ENCODE measurements at places on chromosomes 1 and 21.

- DNase-seq, result peak; percentile 10
Observed at GRCh38 chr1:228405200-228405978, 1.2 kb downstream of the TRIM11 start.

- DNase-seq, result peak; percentile 31
Observed at GRCh38 chr1:5999711-6000443, 7.7 kb upstream of the NPHP4 start.

DNA sequence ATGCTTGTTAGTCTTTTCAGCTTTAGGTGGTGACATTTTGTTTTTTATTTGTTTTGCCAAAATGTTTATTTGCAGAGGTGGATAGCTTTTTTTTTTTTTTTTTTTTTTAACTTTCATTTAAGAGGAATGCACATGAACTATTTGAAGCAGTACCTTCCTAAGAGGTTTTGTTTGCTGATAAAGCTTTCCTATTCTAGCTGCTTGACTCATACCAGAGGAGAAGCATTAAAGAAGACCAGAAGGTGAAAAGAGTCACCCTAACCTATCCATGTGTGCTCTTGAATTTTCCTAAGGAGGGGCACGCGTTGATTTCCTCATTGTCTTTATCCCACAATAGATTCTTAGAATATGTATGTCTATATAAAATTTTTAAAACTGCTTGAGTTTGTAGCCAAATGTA, 57.7 kb downstream of the PRDM2 start:
- DNase-seq, result no peak

GRCh38 chr21:40165773-40166070, 298.5 kb downstream of the PCP4 start:
- DNase-seq, result no peak

- peak; percentile 96 for DNase-seq
Observed at GRCh38 chr1:40948741-40949443, 30.6 kb upstream of the CTPS1 start.

DNA sequence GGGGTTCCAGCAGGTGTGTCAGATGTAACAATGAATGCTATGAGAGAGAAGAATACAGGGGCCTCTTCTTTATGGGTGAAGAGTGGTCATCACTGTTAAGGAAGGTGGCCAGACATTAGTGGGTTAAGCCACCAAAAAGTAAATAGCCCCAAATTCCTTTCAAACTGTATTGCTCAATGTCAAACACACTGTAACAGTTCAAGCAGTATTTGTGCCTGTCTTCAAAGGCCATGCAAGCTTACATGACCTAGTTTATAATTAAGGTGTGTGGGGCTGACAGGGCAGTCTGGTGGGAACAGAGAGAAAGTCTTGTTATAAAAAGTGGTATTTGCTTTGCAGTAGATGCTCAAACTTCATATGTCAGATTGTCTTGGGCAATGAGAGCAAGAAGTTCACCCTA, 18.5 kb downstream of the CHIT1 start:
- no peak for DNase-seq

- peak; percentile 28 for DNase-seq
Observed at GRCh38 chr1:54222711-54223110, 22.7 kb downstream of the MRPL37 start.

DNA sequence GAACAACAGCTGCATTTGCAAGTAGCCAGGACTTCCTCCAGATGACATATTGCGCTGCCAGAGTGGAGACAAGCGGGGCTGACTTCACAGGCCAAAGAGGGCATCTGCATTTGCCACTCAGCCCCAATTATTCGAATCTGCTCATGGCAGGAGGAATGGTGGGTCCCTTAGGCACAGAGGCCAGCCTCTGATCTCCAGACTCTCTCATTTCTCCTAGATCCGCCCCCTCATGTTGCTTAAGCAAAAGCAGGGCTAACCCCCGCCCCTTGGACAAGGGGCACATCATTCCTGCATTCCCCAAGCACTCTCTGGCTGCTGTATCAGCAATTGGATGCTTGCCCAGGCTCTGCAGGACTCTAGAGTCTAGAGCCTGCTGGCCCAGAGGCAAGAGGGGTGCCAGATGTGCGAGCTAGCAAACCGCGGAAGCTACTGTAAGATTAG, 262.4 kb downstream of the ST6GALNAC3 start:
- DNase-seq, result peak; percentile 91

GRCh38 chr1:19283891-19284290, 4.7 kb downstream of the AKR7A3 start:
- no peak for DNase-seq

- DNase-seq, result no peak
Observed at GRCh38 chr1:200454425-200454824, 44.6 kb upstream of the ZNF281 start.

GRCh38 chr1:107262467-107263286, 121.8 kb downstream of the NTNG1 start:
- no peak for DNase-seq

DNA sequence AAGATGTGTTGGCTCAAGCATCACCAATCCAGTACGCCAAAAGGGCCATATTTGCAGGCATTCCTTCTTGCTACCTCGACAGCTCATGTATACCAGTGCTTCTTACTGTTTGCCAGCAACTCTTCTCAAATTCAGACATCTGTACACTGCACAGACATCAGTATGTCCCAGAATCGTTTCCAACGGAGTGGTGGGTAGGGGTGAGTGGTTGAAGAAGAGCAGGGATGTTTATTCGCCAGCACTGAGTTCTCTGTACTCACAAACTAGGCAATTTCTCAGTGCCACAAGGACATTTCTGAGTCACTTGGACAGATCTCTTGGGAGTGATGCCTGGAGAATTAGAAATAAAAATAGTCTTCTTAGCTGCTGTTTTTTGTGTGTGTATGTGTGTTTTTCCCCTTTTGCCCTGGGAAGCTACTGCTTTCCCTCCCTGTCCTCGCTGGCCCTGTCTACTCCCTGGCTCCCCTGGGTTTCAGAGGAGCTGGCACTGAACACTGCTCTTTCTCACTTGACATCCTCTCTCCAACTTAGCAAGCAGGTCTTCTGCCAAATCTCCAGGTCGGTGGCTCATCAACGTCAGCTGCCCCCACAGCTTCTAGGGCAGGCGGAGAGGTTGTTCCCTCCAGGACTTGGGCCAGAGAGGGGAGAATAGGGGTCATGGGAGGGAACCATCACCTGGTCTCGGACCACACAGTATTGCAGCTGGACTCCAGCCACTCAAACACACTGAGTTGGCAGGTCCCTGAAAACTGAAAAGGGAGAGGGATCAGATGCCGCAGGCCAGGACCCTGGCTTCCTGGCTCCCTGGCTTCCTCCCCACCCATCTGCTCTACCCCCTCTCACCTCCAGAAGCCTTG, 90.5 kb downstream of the NMNAT2 start:
- DNase-seq, result no peak

DNA sequence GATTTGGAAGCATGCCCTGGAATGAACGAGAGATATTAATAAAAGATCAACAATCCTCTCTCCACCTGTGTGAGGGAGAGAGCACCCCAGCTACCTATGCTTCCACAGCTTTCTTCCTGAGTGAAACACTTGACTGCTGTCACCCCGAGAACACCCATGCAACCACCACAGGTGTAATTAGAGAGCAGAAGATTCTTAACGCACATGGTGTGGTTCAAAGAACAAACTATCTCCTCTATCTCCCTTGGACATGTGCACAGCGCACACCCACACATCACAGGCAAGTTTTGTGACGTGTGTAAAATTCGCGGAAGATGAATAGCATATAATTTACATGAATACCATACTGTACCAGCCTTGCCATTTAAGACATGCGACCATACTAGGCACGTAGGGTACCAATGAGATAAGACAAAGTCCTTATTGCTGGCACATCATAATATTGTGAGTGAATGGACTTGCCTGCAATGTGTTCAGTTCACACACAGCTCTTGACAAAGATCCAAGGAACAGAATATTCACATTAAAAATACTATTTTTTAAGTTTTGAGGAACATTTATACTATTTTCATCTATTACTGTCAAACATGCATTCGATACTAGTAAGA, 11.6 kb downstream of the ERRFI1 start:
- DNase-seq, result no peak

- DNase-seq, result no peak
Observed at GRCh38 chr1:97046765-97047420, 325.3 kb downstream of the PTBP2 start.

GRCh38 chr1:57832612-57833011, 408.8 kb upstream of the DAB1 start:
- no peak for DNase-seq

DNA sequence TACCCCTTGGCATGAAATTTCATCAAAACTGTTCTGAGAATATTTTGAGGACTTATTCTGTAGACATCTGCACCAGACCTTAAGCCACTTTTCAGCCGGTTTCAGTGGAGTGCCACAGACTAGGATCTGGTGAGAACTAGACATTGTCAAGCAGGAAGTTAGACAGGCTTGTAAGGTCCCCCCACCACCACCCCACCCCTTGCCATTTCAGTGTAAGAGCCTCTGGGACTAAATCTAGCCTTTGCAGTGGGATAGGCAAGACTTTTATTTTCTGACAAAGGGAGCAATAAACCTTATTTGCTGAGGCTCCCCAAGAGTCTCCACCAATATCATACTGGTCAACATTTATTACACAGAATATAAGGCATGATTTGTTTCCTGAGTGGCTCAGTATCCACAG, 77.9 kb upstream of the EXO1 start:
- no peak for DNase-seq

GRCh38 chr1:42259739-42260064, 75.3 kb downstream of the FOXJ3 start:
- no peak for DNase-seq

DNA sequence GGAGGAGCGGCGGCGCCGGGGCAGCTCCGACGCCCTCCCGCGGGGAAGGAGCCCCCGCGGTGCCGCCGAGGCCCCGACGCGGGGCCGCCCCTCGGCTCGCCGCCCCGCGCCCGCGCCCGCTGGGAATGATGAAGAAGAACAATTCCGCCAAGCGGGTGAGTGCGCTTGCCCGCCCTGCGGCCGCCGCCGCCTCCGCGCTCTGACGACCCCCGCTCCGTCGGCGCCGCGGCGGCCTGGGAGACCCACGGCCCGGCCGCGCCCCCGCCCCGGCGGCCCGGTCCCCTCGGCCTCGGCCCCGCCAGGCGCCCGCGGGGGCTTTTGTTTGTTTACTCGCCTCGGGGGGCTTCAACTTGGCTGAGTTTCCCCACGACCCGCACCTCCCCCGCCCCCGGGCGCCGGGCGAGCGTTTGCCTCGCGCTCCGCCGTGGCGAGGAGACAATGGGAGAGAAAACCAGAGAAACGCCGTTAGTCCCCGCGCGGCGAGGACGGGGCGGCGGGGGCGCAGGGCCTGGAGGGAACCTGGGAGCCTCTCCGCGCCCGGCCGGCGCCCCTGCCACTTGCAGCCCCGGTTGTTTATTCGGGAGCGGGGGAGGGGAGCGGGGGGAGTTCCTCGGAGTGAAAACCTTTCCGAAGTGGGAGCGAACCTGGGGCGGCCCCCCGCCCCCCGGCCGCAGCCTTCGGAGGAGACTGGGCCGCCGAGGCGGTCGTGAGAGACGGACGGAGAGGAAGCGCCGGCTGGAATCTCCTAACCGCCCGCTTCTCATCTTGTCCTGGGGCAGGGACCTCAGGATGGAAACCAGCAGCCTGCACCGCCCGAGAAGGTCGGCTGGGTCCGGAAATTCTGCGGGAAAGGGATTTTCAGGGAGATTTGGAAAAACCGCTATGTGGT, 661 bp downstream of the PLEKHO1 start:
- DNase-seq, result no peak

DNA sequence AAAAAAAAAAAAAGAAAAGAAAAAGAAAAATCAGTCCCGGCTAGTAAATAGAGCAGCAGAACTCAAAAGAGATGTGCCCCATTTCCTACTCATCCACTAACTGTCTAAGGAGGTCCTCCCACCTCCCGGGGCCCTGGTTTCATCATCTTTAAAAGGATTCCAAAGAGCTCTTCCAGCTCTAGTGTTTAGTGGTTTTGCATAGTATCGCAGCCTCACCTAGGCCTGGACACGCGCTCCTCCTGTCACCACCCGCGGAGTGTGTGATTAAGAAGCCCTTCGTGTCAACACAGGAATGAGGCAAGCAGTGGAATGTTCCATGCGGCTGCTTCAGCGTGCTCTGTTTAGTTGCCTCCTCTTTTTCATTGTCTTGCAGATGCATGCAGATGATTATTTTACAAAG, 49.0 kb downstream of the LBR start:
- no peak for DNase-seq

DNA sequence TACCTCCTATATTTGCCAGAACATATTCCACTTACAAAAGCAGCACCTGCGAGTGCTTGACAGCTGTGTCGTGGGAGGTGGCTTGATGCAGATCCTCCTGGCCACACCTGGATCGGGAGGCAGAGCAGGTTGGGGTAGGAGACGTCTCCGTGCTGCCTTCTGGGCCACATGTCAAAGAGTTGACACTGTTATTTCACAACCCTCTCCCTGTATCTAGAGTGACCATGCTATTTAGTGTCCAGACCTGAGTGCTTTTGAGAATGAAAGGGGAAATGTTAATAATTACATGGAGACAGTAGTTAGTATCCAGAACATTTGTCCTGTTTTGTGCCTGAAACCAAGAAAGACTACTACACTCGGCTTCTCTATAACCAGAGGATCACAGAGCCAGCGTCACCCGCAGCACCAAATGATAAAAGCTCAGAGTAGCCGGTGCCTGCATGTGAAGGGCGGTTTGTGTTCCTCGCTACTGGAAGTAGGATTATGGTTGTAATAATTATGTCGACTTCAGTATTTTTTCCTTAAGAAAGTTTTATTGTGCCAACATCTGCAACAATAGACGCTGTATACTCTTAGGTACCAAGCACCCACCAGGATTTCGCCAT, 77.1 kb downstream of the GALNT2 start:
- peak; percentile 78 for DNase-seq

DNA sequence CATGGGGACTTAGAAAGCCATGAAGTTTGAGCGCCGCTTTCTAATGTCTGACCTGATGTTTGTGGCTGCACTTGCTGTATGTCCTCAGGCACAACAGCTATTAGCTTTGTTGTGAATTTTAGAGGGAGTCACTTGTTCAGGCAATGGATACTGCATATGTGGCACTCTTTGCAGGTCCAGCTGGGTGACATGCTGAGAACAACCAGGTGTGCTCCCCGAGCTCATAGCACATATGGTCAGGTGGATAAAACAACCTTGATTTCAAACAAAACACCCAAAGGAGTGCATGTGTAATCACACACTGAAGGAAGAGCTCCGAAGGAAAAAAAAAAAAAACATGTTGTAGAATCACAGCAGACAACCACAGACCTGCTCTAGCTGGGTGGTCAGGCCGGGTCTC, 178.6 kb downstream of the BACH1 start:
- DNase-seq, result peak; percentile 73

DNA sequence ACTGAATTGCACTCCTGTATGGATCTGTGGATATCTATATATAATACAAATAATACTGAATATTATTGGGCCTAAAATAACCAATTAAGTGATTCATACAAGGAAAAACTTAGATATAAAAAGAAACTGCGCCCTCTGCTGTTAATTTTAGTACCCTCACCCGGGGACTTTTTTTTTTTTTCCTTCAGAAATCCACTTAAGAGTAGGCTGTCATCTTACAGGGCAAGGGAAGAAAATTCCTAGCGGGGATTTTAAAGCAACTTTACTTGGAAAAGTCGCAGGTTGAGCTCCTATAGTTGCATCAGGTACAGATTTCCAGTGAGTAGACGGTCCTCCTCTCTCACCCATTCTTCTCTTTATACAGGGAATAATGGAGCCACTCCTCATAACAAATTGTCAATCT, 1.3 kb downstream of the NTNG1 start:
- peak; percentile 84 for DNase-seq

Data from NCI-H2171 treated with DMSO at 0.1 percent for 48 hours (cell line).